CD4-positive, alpha-beta T cell (primary cell): ENCODE measurements at places on chromosomes 16 and 17.

DNA sequence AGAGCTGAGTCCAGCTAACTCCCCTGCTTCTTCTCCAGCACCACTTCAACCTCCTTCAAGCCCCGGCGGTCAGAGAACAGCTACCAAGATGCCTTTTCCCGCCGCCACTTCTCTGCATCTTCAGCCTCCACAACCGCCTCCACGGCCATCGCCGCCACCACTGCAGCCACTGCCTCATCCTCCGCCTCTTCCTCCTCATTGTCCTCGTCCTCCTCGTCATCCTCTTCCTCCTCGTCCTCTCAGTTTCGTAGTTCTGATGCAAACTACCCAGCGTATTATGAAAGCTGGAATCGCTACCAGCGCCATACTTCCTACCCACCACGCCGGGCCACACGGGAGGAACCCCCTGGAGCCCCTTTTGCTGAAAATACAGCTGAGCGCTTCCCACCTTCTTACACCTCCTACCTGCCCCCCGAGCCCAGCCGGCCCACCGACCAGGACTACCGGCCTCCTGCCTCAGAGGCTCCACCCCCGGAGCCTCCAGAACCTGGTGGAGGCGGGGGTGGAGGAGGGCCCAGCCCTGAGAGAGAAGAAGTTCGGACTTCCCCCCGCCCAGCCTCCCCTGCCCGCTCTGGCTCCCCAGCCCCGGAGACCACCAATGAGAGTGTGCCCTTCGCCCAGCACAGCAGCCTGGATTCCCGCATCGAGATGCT lies 7.1 kb downstream of the SETD1A start:
- DNase-seq = no peak

- no peak for DNase-seq
Measured at GRCh38 chr17:6969323-6969726, 26.5 kb upstream of the ALOX12 start.

GRCh38 chr16:85134076-85134788 lies 22.0 kb upstream of the CIBAR2 start:
- no peak for DNase-seq

GRCh38 chr16:9370061-9370491 lies 278.6 kb downstream of the HAPSTR1 start:
- no peak for DNase-seq

- DNase-seq = no peak
Measured at GRCh38 chr17:27915709-27916108, 22.5 kb upstream of the LYRM9 start.

DNA sequence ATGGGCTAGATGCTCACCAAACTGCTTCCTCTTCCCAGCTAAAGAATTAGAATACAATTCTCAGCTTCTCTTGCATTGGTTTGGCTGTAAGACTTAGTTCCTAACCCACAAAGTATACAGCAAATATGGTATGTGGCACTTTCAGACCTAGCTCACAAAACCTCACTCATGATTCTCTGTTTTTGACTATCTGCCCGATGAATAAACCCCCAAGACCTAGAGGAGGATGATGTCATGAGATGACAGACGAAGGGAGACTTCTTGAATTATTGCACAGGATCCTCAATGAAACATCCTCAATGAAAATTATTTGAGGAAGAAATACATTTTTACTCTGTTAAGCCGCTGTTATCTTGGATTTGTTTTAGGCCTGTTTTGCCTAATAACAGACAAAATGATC lies 14.3 kb downstream of the CNOT1 start:
- DNase-seq = no peak

DNA sequence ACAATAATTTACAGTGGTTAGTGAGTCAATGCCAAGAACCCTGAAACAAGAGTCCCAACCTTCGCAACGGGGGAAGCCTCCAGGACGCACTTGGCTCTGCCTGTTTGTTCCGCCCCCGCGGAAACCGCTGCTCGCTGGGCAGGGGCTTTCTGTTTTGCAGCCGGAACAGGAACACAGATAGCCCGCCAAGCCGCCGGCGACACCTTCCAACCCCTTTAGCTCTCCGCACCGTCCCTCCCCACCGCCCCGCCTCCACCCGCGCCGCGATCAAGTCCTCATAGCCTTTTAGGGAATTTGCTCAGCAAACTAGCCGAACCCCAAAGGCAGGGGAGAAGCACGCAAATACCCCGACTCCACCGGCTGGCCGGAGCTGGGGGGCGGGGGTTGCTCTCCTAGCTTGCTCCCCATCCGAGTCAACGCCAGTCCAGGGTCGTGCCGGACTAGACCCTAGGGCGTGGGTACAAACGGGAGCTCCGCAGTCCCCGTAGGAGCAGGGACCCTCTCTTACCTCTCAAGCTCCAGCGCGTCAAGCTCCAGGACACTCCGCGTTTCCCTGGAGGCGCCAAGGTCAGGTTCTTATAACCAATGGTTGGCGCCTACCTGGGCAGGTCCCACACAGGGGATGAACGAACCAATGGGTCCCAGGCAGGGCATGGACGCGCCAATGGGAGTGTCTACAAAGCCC lies at the start of gene SLFN13:
TSS of gene SLFN13 (minus strand) at position 553 of the 685 bp plus-strand sequence. CDS start 3,086 bp downstream, outside the sequence.
- DNase-seq = peak; percentile 77

- DNase-seq = no peak
Measured at GRCh38 chr17:3485481-3486068, 9.8 kb downstream of the ASPA start.

DNA sequence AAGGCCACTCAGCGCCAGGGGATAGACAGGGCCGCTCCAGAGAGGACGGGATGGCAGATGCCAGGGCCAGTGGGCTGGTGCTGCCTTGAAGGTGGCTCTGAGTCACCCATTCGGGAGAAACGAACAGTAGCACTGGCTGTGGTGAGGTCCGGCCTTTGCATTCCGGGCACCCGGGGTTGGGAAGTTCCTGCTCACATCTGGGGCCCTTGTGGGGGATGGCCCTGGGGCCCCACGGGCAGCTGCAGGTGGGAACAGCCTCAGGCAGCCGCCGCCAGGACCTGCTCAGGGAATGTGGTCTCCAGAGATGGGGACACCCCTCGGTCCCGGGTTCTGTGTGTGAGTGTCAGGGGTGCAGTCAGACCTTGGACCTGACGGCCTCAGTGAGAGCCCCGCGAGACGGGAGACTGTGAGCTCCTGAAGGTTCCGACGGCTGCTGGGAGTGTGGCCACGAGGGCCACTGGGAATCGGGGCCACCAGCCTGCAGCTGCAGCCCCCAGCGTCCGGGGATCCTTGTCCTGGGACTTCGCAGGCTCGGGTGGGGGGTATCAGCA lies 1.4 kb downstream of the CBFA2T3 start:
- no peak for DNase-seq

DNA sequence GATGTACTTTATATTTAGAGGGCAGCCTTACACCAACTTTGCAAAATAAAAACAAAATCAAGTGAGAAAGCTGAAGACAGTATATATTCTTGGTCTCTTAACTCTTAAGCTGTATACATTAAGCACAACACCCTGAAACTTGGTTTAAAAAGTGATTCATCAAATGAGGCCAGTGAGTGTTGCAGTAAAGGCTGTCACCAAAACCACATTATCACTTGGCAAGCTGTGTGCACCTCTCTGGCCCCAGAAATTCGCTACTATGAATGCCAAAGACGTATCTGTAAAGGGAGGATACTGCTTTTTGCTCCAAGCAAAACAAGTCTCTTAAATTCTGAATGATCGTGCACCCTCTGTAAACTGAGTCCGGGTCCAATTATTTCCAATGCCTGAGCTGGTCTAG lies 163.9 kb downstream of the ZFHX3 start:
- DNase-seq = no peak

GRCh38 chr16:1045993-1046911 lies 26.3 kb upstream of the SSTR5 start:
- DNase-seq = no peak

DNA sequence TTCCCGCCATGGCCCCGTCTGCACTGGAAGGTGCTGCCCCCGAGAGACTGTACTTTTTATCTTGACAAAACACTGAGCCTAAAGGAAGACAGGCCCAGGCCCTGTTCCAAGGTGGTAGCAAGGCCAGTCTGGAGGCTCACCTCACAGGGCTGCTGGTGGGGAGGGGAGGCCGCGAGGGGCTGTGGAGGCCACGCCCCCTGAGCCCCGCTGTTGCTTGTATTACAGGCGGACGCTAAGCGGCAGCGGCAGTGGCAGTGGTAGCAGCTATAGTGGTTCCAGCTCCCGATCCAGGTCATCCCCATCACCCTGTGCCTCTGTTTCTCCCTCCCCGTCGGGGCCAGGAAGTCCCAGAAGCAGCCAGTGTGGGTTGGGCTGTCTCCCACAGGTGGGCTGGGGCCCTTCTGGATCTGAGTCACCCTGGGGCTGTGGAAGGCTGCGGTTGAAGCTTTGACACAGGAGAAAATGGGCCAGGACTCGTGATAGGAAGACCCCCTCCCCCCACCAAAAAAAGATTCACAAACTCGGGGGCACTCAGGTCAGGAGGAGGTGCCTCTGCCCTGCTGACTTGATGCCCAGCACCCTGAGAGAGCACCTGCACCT lies 13.3 kb upstream of the IL17C start:
- DNase-seq = no peak

GRCh38 chr17:29344201-29344856 lies 45.8 kb upstream of the TAOK1 start:
- DNase-seq = no peak

DNA sequence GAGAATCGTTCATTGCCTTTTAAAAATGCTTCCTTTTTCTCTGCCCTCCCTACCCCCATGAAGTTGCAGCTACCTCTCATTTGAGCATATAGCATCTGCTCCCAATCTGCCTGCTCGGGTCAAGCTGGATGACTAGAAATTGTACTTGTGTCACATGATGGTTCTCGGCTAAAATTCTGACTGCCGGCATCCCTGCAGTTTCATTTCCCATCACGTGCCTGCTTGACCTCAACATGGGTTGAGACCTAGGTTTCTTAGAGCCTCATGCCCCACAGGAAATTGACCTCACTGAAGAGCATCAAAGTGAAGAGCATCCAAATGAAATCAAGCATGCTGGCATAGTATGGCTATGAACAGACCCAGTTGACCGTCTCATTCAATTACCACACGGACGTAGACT lies 581.6 kb upstream of the PSMD7 start:
- DNase-seq = no peak

DNA sequence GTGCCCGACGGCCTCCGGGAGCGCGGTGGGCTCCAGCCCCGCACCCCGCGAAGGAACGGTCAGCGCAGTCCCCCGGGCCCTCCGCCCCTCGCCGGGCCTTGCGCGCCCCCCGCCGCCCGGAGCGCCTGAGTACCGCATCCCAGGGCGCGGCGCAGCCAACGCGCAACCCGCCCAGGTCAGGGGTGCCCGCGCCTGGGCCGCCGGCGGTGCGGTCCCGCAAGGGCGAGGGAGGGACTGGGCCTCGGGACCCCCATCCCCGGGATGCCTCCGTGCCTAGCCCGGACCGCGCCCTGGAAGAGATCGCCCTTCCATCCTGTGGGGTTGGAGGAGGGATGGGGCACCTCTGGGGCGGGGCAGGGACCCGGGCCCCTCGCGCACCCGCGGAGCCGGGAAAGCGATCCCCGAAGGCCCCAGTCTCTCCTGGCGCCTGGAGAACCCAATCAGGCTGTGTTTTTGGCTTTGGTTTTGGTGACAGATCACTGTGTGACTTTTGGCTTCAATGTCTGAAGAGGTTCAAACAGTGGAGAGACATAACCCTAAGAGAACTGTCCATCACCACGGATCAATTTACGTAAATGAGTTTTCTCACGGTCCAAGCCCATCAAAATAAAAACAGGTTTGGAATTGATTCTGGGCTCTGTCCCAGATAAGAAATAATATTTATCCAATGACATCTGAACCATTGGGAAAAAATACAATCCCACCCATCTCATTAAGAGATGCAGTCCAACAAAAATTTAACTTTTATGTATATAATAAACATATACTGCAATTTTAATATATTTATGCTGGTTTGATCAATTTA lies 17.8 kb downstream of the ENPP7 start:
- DNase-seq = no peak

DNA sequence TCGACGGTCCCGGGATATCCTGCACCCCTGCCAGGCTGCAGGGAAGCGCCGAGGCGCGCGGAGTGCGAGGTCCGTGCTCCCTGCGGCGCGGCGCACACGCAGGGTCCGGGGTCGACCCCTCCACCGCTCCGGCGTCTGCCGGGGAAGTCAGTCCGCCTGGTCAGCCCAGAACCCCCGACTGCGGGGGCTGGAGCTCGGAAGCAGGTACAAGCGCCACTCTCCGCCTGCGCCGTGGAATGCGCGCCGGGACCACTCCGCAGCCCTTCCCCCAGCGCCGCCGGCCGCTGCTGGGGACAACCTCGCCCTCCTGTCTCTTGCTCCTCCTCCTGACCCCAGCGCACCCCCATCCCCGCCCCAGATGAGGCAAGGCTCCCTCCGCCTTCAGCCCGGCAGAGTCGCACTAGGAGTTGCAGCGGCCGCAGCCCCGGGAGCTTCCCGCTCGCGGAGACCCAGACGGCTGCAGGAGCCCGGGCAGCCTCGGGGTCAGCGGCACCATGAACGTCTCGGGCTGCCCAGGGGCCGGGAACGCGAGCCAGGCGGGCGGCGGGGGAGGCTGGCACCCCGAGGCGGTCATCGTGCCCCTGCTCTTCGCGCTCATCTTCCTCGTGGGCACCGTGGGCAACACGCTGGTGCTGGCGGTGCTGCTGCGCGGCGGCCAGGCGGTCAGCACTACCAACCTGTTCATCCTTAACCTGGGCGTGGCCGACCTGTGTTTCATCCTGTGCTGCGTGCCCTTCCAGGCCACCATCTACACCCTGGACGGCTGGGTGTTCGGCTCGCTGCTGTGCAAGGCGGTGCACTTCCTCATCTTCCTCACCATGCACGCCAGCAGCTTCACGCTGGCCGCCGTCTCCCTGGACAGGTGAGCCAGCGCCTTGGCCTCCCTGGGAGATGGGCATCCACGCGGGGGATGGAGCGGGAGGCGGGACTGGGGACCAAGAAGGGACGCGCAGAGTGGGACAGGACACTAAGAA lies at the start of gene GALR2:
TSS of gene GALR2 (plus strand) at position 392 of the 974 bp plus-strand sequence. CDS start at position 495, 103 bp downstream.
- no peak for DNase-seq

- no peak for DNase-seq
Measured at GRCh38 chr17:79001190-79002020, 8.2 kb downstream of the CANT1 start.

DNA sequence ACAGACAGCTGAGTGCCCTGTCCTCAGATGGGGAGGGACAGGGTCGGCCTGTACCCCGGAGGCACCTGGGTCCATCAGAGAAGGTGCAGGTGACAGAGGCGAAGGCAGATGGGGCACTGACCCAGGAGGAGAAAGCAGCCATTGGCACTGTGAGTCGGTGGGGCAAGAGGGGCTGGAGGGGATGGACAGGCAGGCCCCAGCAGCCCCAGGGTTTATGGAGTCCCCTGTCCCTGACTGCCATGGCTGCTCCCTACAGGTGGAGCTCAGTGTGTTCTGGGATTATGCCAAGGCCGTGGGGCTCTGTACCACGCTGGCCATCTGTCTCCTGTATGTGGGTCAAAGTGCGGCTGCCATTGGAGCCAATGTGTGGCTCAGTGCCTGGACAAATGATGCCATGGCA lies 32.1 kb downstream of the ANKRD40 start:
- DNase-seq = no peak
